GM04503 (cell line): ENCODE measurements at places on chromosomes 3 and 15.

GRCh38 chr3:150062492-150062891 is 91.8 kb upstream of the PFN2 start:
- peak; percentile 50 for DNase-seq

DNA sequence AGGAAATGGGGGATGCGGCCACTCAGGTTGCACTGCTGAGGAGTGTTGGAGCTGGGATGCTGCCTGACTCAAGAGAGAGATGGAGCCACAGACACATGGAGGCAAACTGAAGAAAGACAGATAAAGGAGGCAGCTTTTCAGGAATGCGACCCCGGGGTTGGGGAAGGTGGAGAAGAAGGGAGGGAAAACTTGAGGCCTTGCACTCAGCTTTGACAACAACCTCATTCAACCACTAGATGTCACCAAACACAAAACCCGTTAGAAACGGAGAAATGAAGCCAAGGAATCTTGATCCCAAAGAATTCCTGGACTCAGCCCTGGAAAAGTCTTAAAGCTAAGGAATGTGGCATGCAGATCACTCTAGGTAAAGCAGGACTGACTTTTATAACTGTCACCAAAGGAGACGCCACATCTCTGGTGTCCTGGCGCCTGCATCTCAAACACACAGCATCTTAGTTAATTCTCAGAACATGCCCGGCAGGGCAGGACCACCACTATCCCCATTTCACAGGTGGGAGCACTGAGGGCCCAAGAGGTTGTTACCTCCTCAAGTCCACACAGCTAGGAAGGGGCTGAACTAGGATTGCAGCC is 59.6 kb upstream of the LMCD1 start:
- DNase-seq = peak; percentile 40

- DNase-seq = no peak
Measured at GRCh38 chr3:53353202-53353601, 5.9 kb upstream of the DCP1A start.

- no peak for DNase-seq
Measured at GRCh38 chr15:63277038-63277892, at the start of gene APH1B. TSS of gene APH1B (plus strand) at chr15:63277605. CDS start at chr15:63277624, 19 bp downstream.

GRCh38 chr15:90603893-90604292 is 74.2 kb downstream of the CRTC3 start:
- DNase-seq = no peak

DNA sequence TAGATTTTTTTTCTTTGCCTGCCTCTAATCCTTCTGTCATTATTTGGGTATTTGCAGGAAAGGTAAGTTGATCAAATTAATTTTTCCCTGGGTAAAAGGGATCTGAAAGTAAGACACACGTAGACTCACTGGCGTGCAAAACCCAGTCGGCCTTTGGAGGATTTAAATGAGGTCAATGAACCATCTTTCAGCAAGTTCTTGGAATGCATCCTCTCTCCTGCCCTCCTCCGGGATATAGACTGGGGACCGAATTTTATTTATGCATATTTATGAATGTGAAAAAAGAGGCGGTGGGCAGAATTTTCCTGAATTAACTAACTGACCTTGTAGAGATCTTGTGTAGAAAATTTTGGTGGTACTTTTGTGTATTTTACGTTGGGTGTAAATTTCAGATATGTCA is 2.2 kb downstream of the CADM2 start:
- DNase-seq = no peak
